Spleen (tissue), 13 donors: ENCODE measurements at places on chromosomes 7 and 10.

DNA sequence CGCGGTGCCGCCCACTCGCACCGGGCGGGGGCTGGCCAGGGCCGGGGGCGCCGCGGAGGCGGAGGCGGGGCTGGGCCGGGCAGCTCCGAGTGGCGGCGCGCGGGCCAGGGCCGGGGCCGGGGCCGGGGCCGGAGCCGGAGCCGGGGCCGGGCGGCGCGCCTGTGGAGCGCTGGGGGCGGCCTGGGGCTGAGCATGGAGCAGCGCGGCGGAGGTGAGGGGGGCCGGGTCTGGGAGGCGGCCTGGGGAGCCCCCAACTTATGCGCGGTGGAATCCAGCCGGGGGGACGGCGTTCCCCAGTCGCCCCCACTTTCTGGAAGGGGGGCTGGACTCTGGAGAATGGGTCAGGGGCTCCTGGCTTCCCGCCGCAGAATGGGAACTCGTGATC, at the start of gene LZTS2:
Gene LZTS2 (plus strand): TSS at position 67 of the 385 bp plus-strand sequence. CDS start 2,731 bp downstream, outside the sequence.
- DNase-seq: no peak

DNA sequence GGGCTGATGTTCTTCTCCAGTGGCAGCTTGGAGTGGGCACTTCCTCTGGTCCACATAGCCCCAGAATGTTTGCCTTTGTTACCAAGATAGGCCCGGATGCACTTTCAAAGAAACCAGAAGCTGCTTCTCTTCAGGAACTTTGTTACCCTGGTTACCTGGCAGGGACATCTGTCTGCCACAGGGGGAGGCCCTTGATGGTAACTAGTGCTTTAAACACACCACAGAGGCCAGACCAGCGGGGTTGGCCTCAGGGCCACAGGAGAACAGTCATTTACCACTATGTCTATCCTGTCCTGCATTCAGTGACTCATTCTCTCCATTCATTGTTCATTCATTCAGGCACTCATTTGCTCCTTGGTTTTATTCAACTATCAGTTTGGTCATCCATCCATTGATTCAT, 11.9 kb upstream of the PLEKHA1 start:
- DNase-seq: no peak

GRCh38 chr7:55209366-55209765, 155.8 kb upstream of the LANCL2 start:
- DNase-seq: no peak

GRCh38 chr7:102326157-102326889, 29.9 kb downstream of the SPDYE6 start:
- peak; percentile 28 for DNase-seq

DNA sequence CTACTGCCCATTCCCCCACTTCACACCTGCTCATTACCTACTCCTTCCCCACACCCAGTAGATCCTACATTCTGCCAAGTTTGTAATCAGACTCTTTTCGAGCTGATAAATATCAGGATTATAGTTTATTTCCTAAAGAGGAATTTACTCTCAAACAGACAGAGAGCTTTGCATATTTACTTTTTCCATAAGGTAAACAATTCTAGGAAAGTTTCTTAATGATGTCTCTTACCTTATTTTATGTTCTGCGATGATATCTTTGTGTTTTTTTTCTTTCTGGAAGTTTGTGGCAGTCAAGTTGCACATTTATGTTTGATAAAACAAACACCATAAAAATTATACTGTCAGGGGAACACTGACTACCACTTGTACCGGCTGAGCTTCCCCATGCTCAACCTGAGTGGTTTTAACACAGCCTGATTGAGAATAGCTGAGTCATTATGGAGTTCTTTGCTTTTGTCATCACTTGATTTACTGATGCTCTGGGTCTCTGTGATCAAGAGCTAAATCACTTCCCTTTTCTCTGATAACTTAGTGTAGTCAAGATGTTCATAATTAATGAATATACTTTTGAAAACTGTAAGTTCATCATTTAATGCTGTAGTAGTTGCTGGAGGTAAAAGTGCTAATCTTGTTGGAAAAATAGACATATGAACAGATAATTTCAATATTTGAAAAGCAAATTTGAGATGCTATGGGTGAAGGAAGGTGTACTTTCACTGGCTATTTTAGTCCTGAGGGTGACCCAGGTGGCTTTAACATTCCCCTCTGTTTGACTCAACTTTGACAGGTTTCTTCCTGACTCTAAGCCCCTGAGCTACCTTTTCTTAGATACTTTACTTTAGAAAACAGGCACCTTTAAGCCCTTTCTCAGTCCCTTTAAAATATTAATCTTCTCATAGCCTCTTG, 1034.5 kb upstream of the LRRTM3 start:
- no peak for DNase-seq

- DNase-seq: no peak
Observed at GRCh38 chr10:58779594-58779993, 266.9 kb downstream of the BICC1 start.
